ENCODE measurements at places on chromosomes 1 and 21. TPM values are rescaled to one million over a fixed set of nuclear protein-coding genes. Genes with fewer than 3 reads are reported as not detected.

The SLC19A1 gene
- 38.1 TPM for total RNA-seq

DNA sequence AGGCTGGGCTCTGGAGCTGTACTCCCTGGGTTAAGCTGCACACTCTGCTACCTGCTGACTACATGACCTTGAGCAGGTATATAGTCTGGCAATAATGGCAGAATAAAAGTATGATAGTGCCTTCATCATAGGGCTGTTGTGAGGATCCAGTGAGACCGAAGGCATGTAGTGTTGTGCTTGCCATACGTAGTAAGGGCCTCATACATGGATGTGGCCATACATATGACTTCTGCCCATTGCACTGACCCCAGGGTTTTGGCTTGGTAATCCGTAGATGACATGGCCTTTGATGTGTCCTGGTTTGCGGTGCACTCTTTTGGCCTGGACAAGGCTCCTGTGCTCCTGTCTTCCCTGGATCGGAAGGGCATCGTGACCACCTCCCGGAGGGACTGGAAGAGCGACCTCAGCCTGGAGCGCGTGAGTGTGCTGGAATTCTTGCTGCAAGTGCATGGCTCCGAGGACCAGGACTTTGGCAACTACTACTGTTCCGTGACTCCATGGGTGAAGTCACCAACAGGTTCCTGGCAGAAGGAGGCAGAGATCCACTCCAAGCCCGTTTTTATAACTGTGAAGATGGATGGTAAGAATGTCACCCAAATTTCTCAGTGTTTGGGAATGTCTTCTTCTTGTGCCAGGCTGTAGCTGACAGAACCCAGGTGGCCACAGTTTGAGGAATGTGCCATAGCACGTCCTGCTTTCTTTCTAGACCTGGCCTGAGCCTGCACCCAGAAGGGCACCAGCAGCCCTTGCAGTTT lies 17.0 kb upstream of the CD101 start:
- H3K27me3 ChIP-seq: no peaks in the 10 kb centered on the region
- no peak for DNase-seq
- H3K4me3 ChIP-seq: no peak overlapping the region
- no peak overlapping the region for H3K27ac ChIP-seq
- no peaks in the 10 kb centered on the region for H3K4me1 ChIP-seq

DNA sequence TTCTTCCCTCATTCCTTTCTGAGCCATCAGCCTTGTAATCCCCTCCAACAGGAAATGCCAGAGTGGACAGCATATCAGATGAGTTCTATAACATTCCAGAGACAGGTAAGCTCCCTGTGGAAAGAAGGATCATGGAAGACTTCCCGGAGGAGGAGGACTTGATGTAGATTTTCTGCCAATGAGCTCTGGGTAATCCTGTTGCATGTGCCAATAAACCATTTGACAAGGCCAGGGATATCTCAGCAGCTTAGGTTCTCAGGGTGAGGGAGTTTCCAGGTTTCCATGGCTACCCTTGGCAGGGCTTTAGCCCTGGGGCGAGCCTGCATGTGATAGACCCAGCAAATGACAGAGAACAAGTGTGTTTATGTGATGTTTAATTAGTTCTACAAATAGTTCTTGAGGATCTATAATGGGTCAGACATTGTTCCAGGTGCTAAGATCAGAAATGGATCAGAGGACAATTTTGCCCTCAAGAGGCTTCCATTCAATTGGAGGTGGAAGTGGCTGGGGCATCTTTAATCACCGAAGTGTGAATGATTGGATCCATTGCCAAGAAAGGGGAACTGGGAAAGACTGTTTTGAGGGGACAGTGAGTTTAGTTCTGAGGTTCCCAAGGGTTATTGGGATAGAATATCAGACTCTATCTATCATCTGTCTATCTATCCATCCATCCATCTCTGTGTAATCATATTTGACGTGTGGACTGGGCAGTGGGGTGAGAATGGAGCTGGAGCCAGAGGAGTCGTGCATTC lies 6.9 kb downstream of the PLA2G5 start:
- no peak overlapping the region for H3K27ac ChIP-seq
- H3K27me3 ChIP-seq: no peaks in the 10 kb centered on the region
- DNase-seq: no peak
- no peaks in the 10 kb centered on the region for H3K36me3 ChIP-seq

DNA sequence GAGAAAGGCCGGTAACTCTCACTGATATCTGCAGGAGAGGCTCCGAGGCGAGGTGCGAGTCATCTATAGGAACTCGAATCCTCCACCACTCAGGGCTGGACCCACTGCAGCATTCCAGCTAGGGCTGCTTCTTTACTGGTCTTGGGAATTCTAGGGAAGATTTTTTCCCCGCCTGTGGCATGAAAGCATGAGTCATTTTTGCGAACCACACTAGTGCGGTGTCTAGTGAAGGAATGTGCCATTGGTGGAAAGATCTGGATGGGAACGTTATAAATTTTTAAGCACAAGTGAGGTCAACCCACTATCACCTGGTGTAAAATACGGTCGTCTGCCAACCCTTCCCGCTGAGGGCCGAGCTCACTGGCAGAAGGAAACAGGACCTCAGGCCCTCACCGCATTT lies 49.7 kb downstream of the SYF2 start:
- no peaks in the 10 kb centered on the region for H3K4me1 ChIP-seq
- no peaks in the 10 kb centered on the region for H3K27me3 ChIP-seq
- H3K27ac ChIP-seq: no peak overlapping the region
- no peaks in the 10 kb centered on the region for H3K36me3 ChIP-seq
- no peak for DNase-seq

DNA sequence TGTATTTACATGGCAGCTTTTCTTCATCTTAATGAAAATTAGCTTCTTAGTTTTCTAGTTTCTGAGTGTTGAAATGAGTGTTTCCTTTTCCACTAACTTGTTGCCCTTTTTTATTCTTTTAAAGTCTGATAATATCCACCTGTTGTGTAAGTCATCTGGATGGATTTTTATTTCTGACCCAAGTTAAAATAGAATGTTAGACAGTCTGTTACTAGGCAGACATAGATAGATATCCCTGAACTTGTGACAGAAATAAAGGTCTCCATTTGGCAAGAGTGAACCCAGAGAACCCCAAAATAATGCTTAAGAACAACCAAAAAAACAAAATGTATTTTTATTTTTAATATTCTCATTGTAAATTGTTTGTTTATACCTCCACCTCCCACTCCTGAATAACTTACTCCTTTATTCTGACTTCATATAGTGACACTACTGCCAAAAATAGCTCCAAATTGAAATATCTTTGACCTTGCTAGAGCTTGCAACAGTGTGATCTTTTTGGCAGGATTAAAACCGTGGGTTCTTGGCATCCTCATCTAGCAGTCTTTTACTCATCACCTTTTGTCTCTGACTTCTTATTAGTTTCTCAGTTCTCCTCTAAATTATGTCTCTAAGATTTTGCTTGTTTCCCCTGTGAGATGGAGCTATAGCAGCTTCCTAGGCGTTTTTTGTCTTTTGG lies 26.9 kb upstream of the SH3D21 start:
- no peak overlapping the region for H3K4me3 ChIP-seq
- H3K27ac ChIP-seq: no peak overlapping the region
- peaks cover 59% of the 10 kb centered on the region for H3K36me3 ChIP-seq
- no peak for DNase-seq
- H3K4me1 ChIP-seq: peaks cover 33% of the 10 kb centered on the region

DNA sequence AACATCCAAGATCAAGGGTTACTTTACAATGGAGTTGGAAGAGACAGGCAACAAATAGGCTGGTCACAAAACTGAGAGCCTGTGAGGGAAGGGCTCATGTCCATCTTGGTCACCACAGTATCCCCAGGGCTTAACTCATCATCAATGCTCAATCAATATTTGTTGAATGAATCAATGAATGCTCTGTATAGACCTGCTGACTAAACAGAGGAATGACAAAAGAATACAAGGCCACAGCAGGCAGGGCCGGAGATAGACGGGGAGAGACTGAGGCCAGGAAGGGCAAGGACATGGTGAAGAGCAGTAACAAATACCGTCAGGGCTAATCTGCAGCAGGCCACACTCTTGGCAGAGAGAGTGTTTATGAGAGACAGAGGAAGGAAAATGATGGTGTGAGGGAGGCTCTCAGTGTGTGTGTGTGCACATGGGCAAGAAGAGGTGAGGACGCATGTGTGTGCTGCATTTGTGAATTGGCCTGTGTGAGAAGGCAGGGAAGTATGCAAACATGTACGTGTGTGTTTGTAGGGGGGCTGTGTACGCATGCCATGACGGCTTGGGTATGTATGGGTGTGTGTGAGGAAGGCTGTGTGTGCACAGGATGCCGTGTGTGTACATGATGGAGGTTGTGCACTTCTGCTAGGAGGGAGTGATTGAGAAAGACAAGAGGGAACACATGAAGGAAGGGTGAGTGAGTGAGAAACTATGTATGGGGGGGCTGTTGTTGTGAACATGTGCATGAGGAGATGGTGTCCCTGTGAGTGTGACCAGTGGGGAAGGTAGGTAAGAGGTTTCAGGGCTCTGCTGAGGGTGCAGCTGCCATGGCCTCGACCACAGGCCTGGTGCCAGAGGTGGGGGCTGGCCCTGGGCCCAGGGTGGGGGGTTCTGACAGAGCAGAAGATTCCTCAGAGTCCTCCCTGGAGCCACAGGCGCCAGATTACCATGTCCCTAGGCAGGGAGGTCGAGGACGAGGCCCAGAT lies 15.4 kb downstream of the AHDC1 start:
- peaks cover 100% of the 10 kb centered on the region for H3K4me1 ChIP-seq
- no peaks in the 10 kb centered on the region for H3K36me3 ChIP-seq
- H3K4me3 ChIP-seq: no peak overlapping the region
- peak overlapping the region; percentile 71 for H3K27ac ChIP-seq
- H3K27me3 ChIP-seq: no peaks in the 10 kb centered on the region
- no peak for DNase-seq

DNA sequence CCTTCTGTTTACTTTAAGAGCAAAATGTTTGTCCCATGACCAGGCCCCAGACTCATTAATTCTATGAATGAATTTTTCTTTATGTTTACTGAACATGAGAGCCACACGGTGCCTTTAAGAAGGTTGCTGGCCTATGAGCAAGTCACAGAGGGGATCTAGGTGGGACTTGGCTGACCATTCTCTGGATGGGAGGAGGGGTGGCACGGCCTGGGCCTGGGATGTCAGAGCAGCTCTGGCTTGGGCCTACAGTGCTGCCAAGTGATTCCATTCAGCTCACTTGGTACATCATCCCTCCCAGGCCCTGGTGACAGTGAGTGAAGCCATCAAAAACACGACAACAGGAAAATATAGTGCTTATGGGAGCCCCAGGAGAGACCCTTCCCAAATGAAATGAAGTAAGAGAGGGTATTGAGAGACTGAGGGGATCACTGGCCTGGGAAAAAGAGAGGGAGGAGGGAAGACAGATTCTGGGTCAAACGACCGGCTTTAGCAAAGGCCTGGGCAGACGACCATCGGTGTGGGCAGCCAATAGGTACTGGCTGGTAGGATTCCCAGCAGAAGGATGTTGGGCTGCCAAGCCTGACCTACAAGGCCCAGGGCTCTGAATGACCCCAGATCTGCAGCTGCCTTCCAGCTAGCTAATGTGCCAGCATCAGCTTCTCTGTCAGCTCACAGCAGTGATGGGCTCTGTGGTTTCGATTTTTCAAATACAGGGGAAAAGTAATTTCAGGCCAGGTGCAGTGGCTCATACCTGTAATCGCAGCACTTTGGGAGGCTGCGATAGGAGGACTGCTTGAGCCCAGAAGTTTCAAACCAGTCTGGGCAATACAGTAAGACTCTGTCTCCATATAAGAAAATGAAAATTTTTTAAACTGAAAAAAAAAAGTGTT lies 3.3 kb downstream of the TMEM53 start:
- no peak overlapping the region for H3K4me3 ChIP-seq
- no peaks in the 10 kb centered on the region for H3K36me3 ChIP-seq
- H3K27me3 ChIP-seq: no peaks in the 10 kb centered on the region
- H3K27ac ChIP-seq: no peak overlapping the region

DNA sequence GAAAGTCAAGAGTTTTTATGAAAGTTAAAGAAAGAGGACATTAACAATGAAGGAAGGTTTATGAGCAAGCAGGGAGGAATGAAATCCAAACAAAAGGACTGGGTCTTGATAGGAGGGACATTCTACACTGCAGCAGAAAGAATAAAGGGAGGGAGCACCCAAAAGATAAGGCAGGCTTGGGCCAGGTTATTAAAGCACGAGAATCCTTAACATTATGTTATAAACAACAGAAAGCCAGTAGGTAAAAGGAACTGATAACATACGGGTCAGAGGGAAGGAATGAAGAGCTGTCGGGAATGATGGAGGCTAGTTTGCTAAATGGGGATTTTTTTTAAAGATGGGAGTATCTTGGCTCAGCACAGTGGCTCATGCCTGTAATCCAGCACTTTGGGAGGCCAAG lies 19.4 kb downstream of the LPGAT1 start:
- H3K36me3 ChIP-seq: peaks cover 82% of the 10 kb centered on the region
- no peaks in the 10 kb centered on the region for H3K4me1 ChIP-seq
- peak overlapping the region; percentile 28 for H3K27ac ChIP-seq

DNA sequence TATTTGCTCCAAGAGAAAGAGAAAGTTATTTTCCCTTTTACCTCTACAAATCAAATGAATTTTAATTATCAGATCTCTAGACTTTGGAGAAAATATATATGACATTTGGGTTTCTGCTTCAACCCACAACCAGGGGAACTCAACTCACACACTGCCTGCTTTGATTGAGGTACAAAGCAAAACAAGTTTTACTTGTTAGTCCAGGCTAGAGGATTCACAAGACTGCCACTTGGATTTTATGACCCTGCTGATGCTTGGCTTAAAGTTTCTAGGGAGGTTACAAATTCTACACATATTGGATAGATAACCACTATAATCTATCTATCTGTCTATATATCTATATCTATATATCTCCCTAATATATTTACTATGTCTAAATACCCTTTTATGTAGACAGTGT lies 467.3 kb upstream of the RGS18 start:
- no peak overlapping the region for H3K27ac ChIP-seq
- no peaks in the 10 kb centered on the region for H3K4me1 ChIP-seq
- no peak for DNase-seq
- no peaks in the 10 kb centered on the region for H3K36me3 ChIP-seq
- H3K27me3 ChIP-seq: no peaks in the 10 kb centered on the region

The ATP8B2 gene
- 88.7 TPM for total RNA-seq

The TACSTD2 gene
- not detected for total RNA-seq

- H3K36me3 ChIP-seq: no peaks in the 10 kb centered on the region
- H3K27me3 ChIP-seq: no peaks in the 10 kb centered on the region
- H3K4me1 ChIP-seq: no peaks in the 10 kb centered on the region
- no peak for DNase-seq
- H3K27ac ChIP-seq: no peak overlapping the region
- no peak overlapping the region for H3K4me3 ChIP-seq
Measured at GRCh38 chr1:14511796-14512585, 86.5 kb upstream of the KAZN start.

GRCh38 chr1:36708587-36708986 lies 225.9 kb upstream of the CSF3R start:
- no peaks in the 10 kb centered on the region for H3K27me3 ChIP-seq
- H3K36me3 ChIP-seq: no peaks in the 10 kb centered on the region
- H3K4me1 ChIP-seq: peaks cover 4% of the 10 kb centered on the region
- DNase-seq: no peak

DNA sequence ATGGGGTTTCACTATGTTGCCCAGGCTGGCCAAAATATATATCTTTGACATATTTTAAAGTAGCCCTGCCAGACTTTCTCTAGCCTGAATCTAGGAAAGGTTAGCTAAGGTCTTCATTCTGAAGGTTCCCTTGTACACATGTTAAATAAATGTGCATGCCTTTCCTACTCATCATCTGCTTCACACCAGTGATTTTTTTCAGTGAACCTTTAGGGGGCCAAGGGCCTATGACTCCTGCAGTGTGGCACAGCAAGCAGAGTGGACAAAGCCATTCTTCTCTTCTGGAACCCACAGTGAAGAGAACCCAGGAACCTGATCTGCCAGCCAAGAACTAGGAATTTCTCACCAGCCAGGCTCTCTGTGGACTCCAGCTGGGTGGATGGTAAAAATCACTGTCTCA lies 22.9 kb downstream of the CBR1 start:
- H3K4me1 ChIP-seq: no peaks in the 10 kb centered on the region
- H3K27ac ChIP-seq: no peak overlapping the region
- no peak for DNase-seq

The HSPB7 gene
- 3.7 TPM for total RNA-seq

Data from spleen (tissue), 13 donors.